Stimulated activated CD8-positive, alpha-beta memory T cell treated with anti-CD3 and anti-CD28 coated beads, Interleukin-4, amount 100 ng/mL, for 1 hour (primary cell): ENCODE measurements at places on chromosomes 5 and 9.

- no peak for DNase-seq
Measured at GRCh38 chr5:157279605-157280239, 13.8 kb downstream of the CYFIP2 start.

GRCh38 chr9:129863059-129863690 lies 27.9 kb downstream of the USP20 start:
- no peak for DNase-seq

- no peak for DNase-seq
Measured at GRCh38 chr9:3912817-3913216, 387.0 kb upstream of the RFX3 start.

DNA sequence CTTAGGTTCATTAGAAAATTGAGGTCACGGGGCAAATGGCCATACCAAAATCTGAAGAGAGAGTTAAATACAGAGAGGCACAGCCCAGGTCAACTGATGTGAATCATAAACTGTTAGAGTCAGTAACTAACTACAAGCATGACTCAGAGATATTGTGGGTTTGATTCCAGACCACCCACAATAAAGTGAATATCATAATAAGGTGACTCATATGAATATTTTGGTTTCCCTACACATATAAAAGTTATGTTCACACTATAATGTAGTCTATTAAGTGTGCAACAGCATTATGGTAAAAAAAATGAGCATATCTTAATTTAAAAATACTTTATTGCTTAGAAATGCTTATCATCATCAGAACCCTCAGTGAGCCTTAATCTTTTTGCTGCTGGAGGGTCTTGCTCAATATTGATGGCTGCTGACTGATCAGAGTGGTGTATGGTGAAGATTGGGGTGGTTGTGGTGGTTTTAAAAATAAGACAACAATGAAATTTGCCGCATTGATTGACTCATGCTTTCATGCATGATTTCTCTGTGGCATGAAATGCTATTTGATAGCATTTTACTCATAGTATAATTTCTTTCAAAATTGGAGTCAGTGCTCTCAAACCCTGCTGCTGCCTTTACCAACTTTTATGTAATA lies 53.1 kb upstream of the EDIL3 start:
- no peak for DNase-seq

DNA sequence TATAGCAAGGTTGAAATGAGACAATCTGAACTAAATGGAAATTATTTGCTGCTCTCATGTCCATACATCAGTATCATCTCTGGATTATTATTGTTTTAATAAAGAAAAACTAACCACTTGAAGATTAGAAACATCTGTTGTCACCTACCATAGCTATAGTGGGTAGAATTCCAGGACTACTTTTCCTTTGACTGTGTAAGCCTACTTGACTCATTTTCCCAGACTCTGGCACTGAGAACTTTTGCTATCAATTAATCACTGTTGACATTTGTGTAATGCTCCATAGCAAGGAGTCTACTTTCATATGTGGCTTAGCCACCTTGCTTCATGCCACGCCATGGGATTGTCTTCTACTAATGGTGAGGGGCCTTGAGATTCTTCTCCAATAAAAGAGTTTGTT lies 59.9 kb upstream of the ARRDC3 start:
- no peak for DNase-seq

GRCh38 chr5:80963966-80964481 lies 3.9 kb downstream of the RASGRF2 start:
- DNase-seq = no peak

GRCh38 chr9:129613520-129614175 lies 7.3 kb downstream of the C9orf50 start:
- DNase-seq = no peak

DNA sequence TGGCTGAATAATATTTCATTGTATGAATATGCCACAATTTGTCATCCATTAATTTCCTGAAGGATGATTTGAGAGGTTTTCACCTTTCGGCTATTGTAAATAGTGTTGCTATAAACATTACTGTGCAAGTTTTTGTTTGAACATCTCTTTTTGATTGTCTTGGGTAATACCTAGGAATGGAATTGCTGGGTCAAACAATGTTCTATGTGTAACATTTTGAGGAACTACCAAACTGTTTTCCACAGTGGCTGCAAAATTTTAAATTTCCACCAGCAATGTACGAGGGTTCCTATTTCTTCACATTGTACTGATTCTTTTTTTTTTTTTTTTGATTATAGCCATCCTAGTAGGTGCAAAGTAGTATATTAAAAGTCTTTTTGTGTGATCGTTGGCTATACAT lies 63.8 kb upstream of the ANKH start:
- no peak for DNase-seq

- no peak for DNase-seq
Measured at GRCh38 chr9:37760416-37761161, 7.0 kb downstream of the TRMT10B start.

- DNase-seq = no peak
Measured at GRCh38 chr9:14309403-14309802, 4.5 kb downstream of the NFIB start.

DNA sequence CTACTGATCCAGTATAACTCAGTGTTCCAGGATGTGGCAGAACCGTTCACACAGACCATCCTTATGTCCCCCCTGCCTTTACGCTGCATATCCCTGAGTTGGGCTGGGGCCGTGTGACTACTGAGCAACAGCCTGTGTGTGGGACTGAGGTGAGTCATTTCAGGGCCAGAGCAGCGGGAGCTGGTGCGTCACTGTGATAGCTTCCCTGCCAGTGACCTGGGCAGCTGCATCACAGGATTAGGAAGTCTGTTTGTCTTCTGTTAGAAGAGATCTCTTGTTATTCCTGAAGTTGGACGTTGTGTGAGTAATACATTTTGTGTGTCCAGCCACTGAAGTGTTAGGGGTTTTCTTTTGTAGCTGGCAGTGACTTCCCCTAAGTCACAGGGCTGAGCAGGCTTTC lies 35.6 kb downstream of the TPPP start:
- no peak for DNase-seq

- DNase-seq = no peak
Measured at GRCh38 chr5:110371725-110372041, 354.8 kb downstream of the TMEM232 start.

DNA sequence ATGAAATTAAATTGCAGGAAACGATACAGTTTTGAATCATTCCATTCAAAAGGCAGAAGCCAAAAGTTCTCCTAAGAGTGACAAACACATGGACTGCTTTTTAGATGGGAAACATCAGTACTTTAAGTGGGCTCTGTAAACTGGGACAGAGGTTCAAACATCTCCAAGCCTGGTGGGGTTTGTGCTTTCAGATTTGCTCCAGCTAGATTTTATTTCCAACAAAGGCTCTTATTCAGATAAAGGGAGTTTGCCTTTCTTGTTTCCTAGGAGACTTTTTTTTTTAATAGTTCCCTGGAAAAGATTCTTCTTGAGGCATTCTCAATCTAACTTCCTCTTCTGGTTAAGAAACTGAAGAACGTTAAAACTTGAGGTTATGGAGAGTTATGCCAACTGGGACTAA lies 277.6 kb downstream of the TMEM38B start:
- DNase-seq = no peak

GRCh38 chr5:160330212-160330611 lies 17.8 kb upstream of the CCNJL start:
- no peak for DNase-seq

GRCh38 chr5:56831773-56832172 lies 16.4 kb downstream of the MAP3K1 start:
- DNase-seq = no peak

DNA sequence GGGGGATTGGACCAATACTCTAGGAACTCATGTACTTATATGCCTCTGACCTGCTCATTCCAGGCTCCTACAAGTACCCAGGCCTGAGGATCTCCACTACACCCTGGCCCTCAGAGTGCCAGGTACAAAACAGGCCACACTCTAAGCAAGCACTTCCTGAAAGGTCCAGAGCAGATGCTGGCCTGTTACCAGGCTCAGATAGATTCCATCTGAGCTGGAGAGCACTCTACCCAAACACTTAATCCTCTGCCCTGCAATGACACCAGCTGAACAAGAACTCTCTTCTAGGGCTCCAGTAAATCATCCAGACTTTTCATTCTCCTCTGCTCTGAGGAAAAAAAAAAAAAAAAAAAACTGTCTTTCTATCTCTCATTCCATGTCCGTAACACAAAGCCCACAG lies 2.9 kb downstream of the P4HA2 start:
- DNase-seq = no peak

GRCh38 chr9:75131700-75132099 lies 43.4 kb downstream of the OSTF1 start:
- no peak for DNase-seq
